ENCODE measurements at places on chromosomes 3 and 15. TPM values are rescaled to one million over a fixed set of nuclear protein-coding genes. Genes with fewer than 3 reads are reported as not detected.

DNA sequence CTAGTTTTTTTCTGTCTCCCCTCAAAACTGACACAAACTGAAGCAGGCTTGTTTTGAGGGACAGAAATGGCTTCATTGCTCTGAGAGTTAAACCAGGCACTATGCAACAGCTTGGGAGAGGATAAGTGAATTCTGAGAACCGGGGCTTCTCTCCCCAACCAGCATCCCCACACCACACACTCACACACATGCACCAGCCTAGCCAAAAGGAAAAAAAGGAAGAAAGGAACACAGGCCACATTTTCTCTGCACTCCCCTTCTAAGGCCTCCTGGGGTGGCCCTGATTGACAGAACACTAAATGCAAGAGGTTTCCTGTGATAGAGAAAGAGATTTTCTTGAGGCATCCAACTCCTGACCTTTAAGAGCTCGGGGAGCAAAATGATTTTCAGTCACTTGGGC lies 177.5 kb downstream of the TLE3 start:
- peaks cover 12% of the 10 kb centered on the region for H3K36me3 ChIP-seq
- no peaks in the 10 kb centered on the region for H3K4me1 ChIP-seq
- H3K27ac ChIP-seq: no peak overlapping the region
- no peak overlapping the region for H3K4me3 ChIP-seq
- H3K27me3 ChIP-seq: peaks cover 34% of the 10 kb centered on the region

- H3K4me1 ChIP-seq: peaks cover 24% of the 10 kb centered on the region
- H3K27me3 ChIP-seq: peaks cover 7% of the 10 kb centered on the region
- no peak overlapping the region for H3K4me3 ChIP-seq
- no peaks in the 10 kb centered on the region for H3K36me3 ChIP-seq
- peak overlapping the region; percentile 55 for H3K27ac ChIP-seq
Measured at GRCh38 chr15:47331829-47332393, 385.4 kb upstream of the SEMA6D start.

- H3K4me1 ChIP-seq: peaks cover 16% of the 10 kb centered on the region
- peaks cover 7% of the 10 kb centered on the region for H3K36me3 ChIP-seq
- no peak overlapping the region for H3K4me3 ChIP-seq
- no peak overlapping the region for H3K27ac ChIP-seq
Measured at GRCh38 chr3:188664795-188665194, 507.0 kb upstream of the TPRG1 start.

- H3K27me3 ChIP-seq: no peaks in the 10 kb centered on the region
- no peak overlapping the region for H3K27ac ChIP-seq
- no peak overlapping the region for H3K4me3 ChIP-seq
- no peaks in the 10 kb centered on the region for H3K4me1 ChIP-seq
- DNase-seq: no peak
- H3K36me3 ChIP-seq: peaks cover 52% of the 10 kb centered on the region
Measured at GRCh38 chr3:11312166-11312565, 40.0 kb downstream of the ATG7 start.

DNA sequence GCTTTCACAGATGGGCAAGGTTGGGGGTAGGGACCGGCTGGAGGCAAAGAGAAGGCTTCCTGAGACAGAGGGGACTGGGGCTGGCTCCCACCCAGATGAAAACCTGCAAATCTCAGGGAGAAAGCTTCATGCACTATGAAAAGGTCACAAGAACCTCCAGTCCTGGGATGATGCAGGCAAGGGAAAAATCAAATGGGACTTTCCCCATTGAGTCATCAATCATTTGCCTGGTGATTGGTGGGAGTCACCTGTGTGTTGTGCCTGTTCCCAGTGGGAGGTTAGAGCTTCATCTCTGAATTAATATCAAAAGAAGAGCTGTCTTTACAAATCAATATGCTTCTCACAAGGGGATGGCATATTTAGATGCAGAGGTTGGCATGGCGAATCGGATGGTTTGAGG lies 49.9 kb downstream of the CACNA1D start:
- H3K36me3 ChIP-seq: no peaks in the 10 kb centered on the region
- no peaks in the 10 kb centered on the region for H3K4me1 ChIP-seq
- no peak overlapping the region for H3K27ac ChIP-seq
- peaks cover 9% of the 10 kb centered on the region for H3K27me3 ChIP-seq
- H3K4me3 ChIP-seq: no peak overlapping the region

DNA sequence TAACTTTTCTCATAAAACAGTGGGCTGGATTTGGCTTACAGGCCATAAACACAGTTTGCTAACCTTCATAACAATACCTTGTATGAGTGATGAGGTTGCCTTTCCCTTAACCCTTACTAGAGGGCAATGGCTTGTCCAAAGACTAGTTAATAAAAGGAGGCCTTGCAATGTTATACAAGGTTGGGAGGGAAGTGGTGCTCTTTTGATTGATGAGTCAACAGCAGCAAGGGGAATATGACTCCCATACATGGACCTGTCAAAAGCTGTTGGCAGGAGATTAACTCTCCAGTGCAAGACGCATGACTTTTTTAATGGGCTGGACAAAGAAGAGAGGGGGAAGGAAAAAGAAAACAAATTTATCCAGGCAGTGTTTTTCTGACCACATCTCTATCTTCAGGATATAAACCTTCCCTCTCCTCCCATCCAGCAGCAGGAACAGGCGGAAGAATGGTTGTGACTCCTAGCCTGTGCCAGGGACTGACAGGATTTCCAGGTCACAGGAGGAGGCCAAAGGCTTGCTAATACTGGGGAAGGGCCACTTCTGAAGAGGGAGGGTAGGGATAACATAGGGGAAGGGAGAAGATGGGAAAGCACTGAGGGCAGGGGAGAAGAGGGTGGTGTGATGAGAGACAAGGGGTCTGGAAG lies 35.2 kb upstream of the ARL14 start:
- peaks cover 16% of the 10 kb centered on the region for H3K4me1 ChIP-seq
- H3K36me3 ChIP-seq: no peaks in the 10 kb centered on the region
- H3K4me3 ChIP-seq: no peak overlapping the region
- H3K27me3 ChIP-seq: peaks cover 3% of the 10 kb centered on the region

GRCh38 chr3:122272879-122273278 lies 52.2 kb upstream of the CSTA start:
- no peak for DNase-seq
- H3K27me3 ChIP-seq: peaks cover 29% of the 10 kb centered on the region
- no peaks in the 10 kb centered on the region for H3K36me3 ChIP-seq
- H3K4me3 ChIP-seq: no peak overlapping the region
- H3K27ac ChIP-seq: no peak overlapping the region
- H3K4me1 ChIP-seq: no peaks in the 10 kb centered on the region

GRCh38 chr3:61194892-61195538 lies 56.2 kb downstream of the FHIT start:
- no peaks in the 10 kb centered on the region for H3K36me3 ChIP-seq
- H3K4me1 ChIP-seq: no peaks in the 10 kb centered on the region
- no peak for DNase-seq

DNA sequence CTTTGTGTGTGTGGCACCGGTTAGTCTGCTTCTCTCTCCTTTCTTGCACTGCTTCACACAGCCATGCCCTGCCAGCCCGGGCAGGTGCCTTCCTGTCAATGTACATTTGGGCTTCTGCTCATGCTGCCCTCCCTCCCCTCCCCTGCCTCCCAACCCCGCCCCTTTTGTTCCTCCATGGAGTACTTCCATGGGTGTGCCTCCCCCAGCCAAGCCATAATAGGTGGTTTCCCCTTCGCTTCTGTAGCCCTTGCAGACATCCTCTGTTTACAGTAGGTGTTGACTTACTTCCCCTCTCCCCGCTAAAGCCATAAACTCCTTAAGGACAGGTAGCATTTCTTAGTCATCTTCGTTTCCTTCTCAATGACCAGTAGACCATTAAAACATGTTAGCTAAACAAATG lies 31.8 kb upstream of the CRTC3 start:
- H3K4me3 ChIP-seq: no peak overlapping the region

RAB7A gene
- total RNA-seq: 302 TPM

MEIS2 gene
- total RNA-seq: 31.8 TPM

PCLAF gene
- 29.0 TPM for total RNA-seq

ARGFX gene
- total RNA-seq: not detected

UPK1B gene
- not detected for total RNA-seq

Data from HFFc6 (cell line).